Mammary microvascular endothelial cell (primary cell): ENCODE measurements at places on chromosomes 5 and 9. TPM values are rescaled to one million over a fixed set of nuclear protein-coding genes. Genes with fewer than 3 reads are reported as not detected.

INSL6 gene
- not detected in 2 replicates for total RNA-seq

SPINK6 gene
- not detected in 2 replicates for total RNA-seq

PDE4D gene
- 12.3 and 17.8 TPM in 2 replicates for total RNA-seq

OR1J2 gene
- total RNA-seq = not detected in 2 replicates

CDX1 gene
- total RNA-seq = not detected in 2 replicates

SAXO1 gene
- total RNA-seq = not detected in 2 replicates

DOCK8 gene
- 2.8 and 3.0 TPM in 2 replicates for total RNA-seq

SMIM33 gene
- not detected in 2 replicates for total RNA-seq

FYB1 gene
- total RNA-seq = not detected in 2 replicates

MBLAC2 gene
- total RNA-seq = 4.2 and 4.7 TPM in 2 replicates

CCDC192 gene
- not detected in 2 replicates for total RNA-seq

CATSPER3 gene
- 0.40 TPM in 1 of 2 replicates, not detected in the other for total RNA-seq

CDC20B gene
- total RNA-seq = not detected in 2 replicates

FOXD1 gene
- total RNA-seq = 0.05 and 0.33 TPM in 2 replicates

SLC6A18 gene
- not detected in 2 replicates for total RNA-seq
